Regular cardiac myocyte (primary cell): ENCODE measurements at places on chromosomes 12 and 14. TPM values are rescaled to one million over a fixed set of nuclear protein-coding genes. Genes with fewer than 3 reads are reported as not detected.

CYP46A1 gene
- total RNA-seq: 0.38 and 0.56 TPM in 2 replicates

TMPRSS12 gene
- total RNA-seq: not detected in 2 replicates

SLC25A47 gene
- total RNA-seq: under 0.01 TPM in 1 of 2 replicates, not detected in the other

B3GNT4 gene
- under 0.01 and 0.77 TPM in 2 replicates for total RNA-seq

KLRC3 gene
- total RNA-seq: not detected in 2 replicates

SERPINA12 gene
- total RNA-seq: not detected in 2 replicates

RILPL1 gene
- 7.9 and 10.2 TPM in 2 replicates for total RNA-seq

SMIM41 gene
- 0.19 TPM in 1 of 2 replicates, not detected in the other for total RNA-seq

OASL gene
- under 0.01 and 0.56 TPM in 2 replicates for total RNA-seq
